Suppressor macrophage treated with lipopolysaccharide for 1 hour (primary cell): ENCODE measurements at places on chromosomes 3 and 15.

DNA sequence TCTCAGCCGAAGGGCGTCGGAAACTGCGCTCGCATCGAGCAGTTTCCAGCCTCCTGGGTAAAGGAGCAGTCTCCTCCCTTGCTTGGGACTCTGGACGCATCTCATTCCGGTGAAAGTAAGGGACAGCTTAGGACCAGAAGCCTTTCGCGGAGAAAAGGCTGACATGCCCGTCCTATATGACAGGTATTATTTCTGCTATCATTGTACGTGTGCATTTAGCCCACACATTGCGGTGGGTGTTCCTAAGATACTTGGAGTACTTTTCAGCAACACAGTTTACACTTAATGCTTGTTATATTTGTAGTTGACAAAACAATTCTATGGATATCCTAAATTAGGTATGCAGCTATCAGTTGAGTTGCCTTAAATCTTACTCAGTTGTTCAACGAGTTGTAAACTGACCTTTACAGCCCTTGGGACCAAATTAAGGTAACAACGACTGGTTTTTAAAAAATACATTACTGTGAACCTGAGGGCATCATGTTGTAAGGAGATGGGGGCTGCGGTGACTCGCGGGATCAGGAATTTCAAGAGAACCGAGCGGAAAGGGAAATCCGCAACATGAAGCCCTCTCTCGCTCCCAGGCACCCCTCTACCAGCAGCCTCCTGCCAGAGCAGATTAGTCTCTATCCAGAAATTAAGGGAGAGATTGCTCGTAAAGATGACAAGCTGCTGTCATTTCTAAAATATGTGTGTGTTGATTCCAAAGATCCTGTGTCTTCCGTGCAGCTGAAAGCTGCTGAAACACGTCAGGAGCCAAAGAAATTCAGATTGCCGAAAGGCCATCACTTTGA lies 632 bp upstream of the COPS2 start:
- DNase-seq = no peak

GRCh38 chr15:85964471-85964870 lies 115.2 kb upstream of the AGBL1 start:
- no peak for DNase-seq

GRCh38 chr3:72548981-72549380 lies 299.3 kb downstream of the SHQ1 start:
- no peak for DNase-seq

- DNase-seq = no peak
Observed at GRCh38 chr15:75659928-75660645, 12.4 kb downstream of the SNX33 start.

DNA sequence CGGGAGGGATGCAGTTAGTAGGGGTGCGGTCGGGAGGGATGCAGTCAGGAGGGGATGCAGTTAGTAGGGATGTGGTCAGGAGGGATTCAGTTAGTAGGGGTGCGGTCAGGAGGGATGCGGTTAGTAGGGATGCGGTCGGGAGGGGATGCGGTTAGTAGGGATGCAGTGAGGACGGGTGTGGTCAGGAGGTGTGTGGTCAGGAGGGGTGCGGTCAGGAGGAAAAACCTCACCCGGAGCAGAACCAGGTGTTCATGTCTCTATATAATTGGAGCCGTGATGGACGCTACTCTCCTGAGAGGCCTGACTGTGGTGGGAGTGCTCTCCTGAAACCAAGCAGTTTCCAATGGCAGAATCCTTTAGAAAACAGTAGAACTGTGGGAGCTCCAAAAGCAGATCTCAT lies 95.8 kb downstream of the BDH1 start:
- DNase-seq = no peak

GRCh38 chr15:36359286-36359685 lies 220.1 kb upstream of the CDIN1 start:
- DNase-seq = no peak

- DNase-seq = no peak
Observed at GRCh38 chr3:87069971-87070370, 79.0 kb upstream of the VGLL3 start.

GRCh38 chr15:64842096-64842939 lies 603 bp downstream of the PLEKHO2 start:
- DNase-seq = peak; percentile 40
